ACHN (cell line): ENCODE measurements at places on chromosomes 7 and 10.

GRCh38 chr7:13742811-13743210 is 246.7 kb downstream of the ETV1 start:
- DNase-seq, result peak; percentile 54

DNA sequence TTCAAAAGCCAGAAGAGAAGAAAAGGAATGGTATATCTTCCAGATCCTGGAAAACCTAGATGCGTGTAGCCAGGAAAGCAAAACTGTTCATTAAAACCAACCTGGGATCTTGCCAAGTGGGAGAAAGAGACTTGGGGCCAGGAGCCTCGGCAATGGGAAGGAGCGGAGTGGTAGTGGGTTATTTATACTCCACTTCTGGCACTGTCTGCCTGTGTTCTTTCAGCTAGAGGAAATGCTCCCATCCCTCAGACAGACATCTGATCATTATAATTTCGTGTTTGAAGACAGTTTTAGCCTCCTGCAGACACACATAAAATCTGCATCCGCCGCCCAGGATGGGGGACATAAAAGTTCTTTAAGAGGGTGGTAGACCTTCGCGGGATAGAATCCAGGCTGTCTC is 421.6 kb downstream of the RPS24 start:
- no peak for DNase-seq

GRCh38 chr7:141356161-141356560 is 195.0 kb upstream of the AGK start:
- no peak for DNase-seq

GRCh38 chr7:31416381-31416870 is 75.9 kb upstream of the NEUROD6 start:
- DNase-seq, result no peak

DNA sequence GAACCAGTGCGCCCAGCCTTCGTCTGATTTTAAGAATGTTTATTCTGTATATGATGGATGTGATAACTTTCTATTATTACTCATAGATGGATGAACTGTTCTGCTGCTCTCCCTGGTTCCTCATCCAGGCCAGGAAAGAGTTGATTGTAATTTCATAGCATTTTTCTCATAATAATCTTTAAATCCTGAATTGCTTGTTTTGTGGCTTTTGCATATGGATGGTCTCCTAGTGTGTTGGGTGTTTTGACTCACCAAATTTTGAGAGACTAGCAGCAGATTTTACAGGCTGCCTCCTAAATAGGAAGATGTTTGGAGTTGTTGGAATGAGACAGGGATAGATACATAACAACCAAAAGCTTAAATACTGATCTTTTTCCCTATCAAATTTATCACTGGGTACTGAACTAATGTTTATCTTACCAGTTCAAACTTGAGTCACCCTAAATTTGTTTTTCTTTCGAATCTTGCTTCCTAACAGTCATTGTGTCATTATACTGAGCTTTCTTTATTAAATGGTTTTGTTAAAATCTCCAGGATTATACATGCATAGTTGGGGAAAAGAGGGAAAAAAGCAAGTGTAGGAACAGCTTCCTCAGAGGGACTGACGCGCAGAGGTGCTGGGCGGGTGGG is 106.0 kb upstream of the GATA3 start:
- no peak for DNase-seq

DNA sequence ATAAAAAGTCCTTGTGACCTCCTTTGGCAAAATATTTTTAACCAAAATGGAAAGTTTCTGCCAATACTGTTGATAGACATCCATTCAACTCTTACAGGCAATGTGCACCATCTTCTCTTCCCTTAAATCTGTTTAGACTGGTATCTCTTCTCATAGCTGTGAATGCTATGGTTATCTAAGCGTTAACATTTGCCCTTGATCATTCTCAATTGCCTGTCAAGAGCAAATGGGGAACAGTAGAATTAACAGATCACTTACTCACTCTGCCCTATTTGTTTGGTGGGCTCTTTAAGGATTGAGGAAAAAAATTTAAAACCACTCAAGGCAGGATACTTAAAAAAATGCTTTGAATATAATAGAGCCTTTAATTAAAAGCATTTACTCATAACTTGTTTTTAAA is 808.4 kb downstream of the NXPH1 start:
- DNase-seq, result no peak

GRCh38 chr10:58955615-58956014 is 220.8 kb upstream of the PHYHIPL start:
- DNase-seq, result no peak

DNA sequence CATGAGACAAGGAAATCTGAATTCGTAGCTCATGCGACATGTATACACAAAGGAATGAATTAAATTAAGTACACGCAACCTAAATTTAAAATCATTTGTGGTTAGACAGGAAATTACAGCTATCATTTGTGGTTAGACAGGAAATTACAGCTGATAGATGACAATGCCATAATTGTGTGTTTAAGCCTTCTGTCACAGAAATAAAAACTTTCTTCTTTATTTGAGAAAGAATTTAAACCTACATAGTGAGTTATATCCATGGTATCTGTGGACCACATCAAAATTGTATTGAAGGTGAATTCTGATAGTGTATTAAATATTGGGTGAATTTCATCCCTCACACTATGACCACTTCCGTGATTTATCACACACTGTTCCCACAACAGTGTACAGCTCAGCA is 362.9 kb downstream of the MAGI2 start:
- no peak for DNase-seq

DNA sequence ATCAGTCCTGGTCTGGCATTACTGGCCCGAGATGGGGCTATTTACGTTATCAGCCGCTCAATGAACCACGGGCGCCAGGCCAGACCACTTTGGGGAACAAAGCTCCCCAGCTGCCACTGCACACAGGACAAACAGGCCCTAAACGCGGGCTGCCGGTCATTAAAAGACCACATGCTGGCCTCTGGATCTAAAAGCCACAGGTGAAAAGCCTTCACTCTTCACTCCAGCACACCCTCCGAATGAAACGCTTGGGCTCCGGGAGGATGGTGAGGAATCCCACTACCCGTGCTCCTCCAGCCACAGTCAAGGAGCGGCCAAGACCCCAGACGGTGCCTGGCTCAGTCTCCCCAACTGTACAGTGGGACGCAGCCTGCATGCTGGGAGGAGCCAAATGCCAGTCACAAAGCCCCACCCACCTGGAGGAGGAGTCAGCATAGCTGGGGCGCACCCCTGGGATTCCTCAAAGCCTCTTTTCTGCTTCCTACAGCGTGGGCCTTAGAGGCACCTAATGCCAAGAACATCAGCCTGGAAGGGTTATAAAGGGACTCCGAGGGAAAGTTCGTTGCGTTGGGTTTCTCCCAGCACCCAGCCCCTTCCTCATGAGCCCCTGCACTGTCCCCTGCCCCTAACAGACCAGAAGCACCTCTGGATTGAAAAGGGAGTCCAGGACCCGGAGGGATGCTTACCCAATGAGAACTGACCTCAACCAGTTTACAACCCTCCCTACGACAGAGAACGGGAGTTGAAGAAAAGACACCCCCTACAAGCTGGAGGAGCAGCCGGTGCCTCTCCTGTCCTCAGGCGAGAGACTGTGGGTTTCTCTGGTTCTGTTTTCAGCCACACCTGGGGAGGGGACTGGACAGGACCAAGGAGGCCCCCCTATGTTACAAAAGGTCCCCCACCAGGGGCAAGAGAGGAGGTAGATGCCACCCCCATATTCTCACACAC is 4.7 kb downstream of the PDGFA start:
- peak; percentile 30 for DNase-seq

DNA sequence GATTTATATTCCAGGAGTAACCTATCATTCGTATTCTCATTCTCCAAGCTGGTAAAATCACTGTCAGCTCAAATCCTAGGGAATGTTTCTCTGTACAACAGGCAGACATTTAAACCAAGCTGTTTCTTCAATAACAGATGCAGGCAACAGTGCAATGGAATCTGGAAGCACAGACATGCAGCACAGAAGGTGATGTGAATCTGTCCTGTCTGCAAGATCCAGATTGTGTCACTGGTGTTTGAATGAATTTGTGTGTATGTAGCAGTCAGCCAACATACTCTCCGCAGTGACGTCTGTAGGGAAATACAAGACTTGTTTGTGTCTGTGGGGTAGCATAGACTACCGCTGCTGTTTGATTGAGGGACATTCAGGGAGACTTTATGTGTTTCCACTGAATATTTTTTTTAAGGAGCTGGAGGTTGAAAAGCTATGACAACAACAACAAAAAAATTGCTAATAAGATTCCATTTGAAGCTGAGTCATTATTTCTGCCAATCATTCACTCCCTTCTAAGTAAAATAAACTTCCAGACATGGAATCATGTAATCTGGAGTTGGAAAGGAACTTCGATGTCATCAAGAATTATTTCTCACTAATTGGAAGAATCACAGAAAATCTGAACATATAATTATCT is 122.9 kb upstream of the MYO3A start:
- no peak for DNase-seq

GRCh38 chr10:27256299-27257189 is 15.9 kb upstream of the ACBD5 start:
- no peak for DNase-seq

- no peak for DNase-seq
Observed at GRCh38 chr10:114565066-114565465, 93.0 kb downstream of the ABLIM1 start.

GRCh38 chr10:46014206-46014605 is 16.2 kb downstream of the NCOA4 start:
- DNase-seq, result no peak

- no peak for DNase-seq
Observed at GRCh38 chr10:119598397-119598796, 1.6 kb upstream of the TIAL1 start.

GRCh38 chr10:6197321-6197720 is 5.4 kb upstream of the PFKFB3 start:
- no peak for DNase-seq

- DNase-seq, result no peak
Observed at GRCh38 chr10:94281654-94282053, 81.1 kb downstream of the NOC3L start.

- no peak for DNase-seq
Observed at GRCh38 chr10:101215397-101216206, 13.7 kb downstream of the LBX1 start.

- DNase-seq, result no peak
Observed at GRCh38 chr7:67773081-67773480, 776.4 kb downstream of the TYW1 start.

DNA sequence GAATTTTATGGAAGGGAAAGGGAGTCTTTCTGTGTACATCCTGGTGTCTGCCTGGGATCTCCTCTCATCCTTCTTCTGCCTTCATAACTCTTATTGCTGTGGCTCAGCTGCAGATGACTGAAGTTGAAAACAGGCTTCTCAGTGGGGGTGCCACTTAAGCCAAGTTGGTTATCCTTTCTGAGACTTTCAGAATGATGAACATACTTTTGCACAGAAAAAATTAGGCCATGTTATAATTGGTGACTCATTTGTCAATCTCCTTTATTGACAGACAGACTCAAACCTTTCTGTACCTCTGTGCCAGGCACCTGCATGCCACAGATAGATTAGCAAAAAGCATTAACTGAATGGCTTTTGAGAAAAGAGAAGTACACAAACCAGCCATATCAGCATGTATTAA is 430.3 kb downstream of the SORCS1 start:
- no peak for DNase-seq

DNA sequence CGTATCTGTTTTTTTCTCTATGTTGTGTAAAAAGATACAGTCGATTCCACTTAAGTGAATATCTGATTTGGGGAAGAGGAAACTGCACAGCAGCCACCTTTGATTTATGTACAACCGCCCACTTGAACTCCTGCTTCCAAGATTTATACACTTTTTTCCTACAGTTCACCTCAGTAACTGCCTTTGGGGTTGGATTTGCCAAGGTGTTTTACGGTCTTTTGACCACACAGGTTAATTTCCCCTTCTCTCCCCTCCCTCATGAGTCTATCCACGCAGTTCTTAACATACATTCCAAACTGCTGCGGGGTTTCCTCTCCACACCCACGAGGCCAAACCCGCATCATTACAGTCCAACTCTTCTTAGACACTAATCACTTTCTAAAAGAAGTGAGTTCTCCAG is 277.0 kb downstream of the USP6NL start:
- DNase-seq, result no peak

- DNase-seq, result no peak
Observed at GRCh38 chr10:63273577-63273976, 140.4 kb downstream of the NRBF2 start.

- no peak for DNase-seq
Observed at GRCh38 chr10:52997007-52997406, 224.4 kb upstream of the MBL2 start.

DNA sequence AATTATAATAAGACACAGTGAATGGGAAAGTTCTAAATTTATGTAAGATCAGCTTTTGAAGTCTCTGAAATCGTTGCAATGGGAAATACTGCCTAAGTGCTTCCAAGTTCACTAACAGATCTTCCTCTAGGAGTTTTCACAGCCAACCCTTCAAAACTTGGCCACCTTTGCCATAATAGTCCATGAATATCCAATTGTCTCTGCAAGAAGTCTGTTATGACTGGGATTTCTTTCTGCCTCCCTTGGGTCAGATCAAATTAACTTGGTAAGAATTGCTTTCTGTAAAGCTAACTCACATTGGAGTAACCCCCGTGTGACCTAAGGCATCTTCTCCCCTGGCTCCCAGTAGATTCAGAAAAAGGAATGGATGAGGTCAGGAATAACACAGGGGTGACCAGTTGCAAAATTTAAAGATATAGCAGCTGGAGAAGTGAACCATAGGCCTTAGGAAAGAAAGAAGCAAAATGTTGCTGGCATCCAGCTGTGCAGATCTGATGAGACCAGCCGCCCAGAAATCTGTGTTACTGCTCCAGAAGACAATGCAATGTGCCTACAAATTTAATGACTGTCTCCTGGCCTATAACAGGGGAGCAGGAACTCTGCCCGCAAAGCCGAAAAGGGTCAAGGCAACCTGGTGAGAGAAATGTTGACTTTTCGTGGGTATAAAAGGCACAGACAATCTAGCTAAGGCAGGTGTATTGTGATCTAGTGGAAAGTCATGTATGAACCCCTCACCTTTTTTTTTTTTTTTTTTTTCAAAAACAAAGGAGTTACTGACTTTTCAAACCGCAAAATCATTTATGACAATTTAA is 7.5 kb upstream of the OPTN start:
- no peak for DNase-seq

- no peak for DNase-seq
Observed at GRCh38 chr7:85025312-85025756, 161.5 kb downstream of the SEMA3D start.

DNA sequence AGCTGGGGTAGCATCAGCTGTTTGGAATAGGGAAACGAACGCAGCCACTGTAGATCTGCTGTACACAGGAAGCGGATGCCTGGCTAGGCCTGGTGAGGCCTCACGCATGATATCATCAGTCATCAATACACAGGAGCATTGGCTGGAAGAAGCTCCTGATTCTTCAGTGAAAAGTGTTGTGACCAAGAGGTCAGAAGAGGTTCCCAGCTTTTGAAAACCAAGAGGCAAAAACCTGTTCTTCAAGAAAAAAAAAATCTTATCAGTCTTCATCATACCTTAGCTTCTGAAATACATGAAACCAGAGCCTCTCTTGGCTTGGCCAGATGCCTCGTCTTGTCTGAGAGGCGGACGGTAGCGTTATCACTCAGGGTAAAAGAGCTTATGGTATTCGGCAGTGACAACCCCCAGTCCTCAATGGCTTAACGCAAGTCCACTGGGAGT is 139.3 kb upstream of the TCF7L2 start:
- DNase-seq, result no peak

GRCh38 chr7:152907042-152907761 is 147.7 kb downstream of the ACTR3B start:
- DNase-seq, result no peak

GRCh38 chr10:101291331-101292193 is 62.3 kb upstream of the LBX1 start:
- DNase-seq, result peak; percentile 56

GRCh38 chr10:98028168-98028770 is 2.2 kb downstream of the CRTAC1 start:
- DNase-seq, result peak; percentile 65
